ENCODE measurements at places on chromosomes 3 and 15.

GRCh38 chr15:40770147-40770721 is 454 bp downstream of the C15orf62 start:
- DNase-seq = no peak

- no peak for DNase-seq
Measured at GRCh38 chr3:167030082-167030725, 349.9 kb downstream of the ZBBX start.

DNA sequence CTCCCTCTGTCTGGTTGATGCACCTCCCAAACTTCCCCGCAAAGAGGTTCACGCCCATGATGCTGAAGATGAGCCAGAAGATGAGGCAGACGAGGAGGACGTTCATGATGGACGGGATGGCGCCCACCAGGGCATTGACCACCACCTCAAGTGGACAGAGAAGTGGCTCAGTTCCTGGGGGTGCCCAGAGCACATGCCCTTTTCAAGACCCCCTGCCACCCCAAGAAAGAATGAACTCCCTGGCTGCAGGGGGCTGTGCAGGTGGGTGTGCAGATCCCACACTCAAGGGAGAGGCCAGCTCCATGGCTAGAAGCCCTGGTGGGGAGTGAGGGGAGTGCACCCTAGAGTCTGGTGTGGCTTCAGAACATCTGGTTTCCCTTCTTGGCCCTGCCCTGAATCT is 64.1 kb downstream of the EXOG start:
- DNase-seq = no peak

- DNase-seq = no peak
Measured at GRCh38 chr15:83716605-83717004, 62.7 kb downstream of the ADAMTSL3 start.

GRCh38 chr15:39321977-39322376 is 258.9 kb upstream of the THBS1 start:
- no peak for DNase-seq

- DNase-seq = no peak
Measured at GRCh38 chr15:30041868-30042267, 40.9 kb upstream of the GOLGA8J start.

GRCh38 chr3:42507761-42508335 is 5.4 kb downstream of the VIPR1 start:
- peak; percentile 56 for DNase-seq

All from tibial artery (tissue), 4 donors.